ENCODE measurements at places on chromosomes 7 and 10. TPM values are rescaled to one million over a fixed set of nuclear protein-coding genes. Genes with fewer than 3 reads are reported as not detected.

ACSM6 gene
- total RNA-seq = not detected

CTNNA3 gene
- not detected for total RNA-seq

GPER1 gene
- total RNA-seq = 2.5 TPM

TEX47 gene
- not detected for total RNA-seq

CREM gene
- total RNA-seq = 53.2 TPM

BTBD16 gene
- total RNA-seq = 0.88 TPM

MET gene
- 254 TPM for total RNA-seq

COL28A1 gene
- total RNA-seq = 0.84 TPM

PNLIPRP1 gene
- not detected for total RNA-seq

ATG9B gene
- 0.68 TPM for total RNA-seq

PRPS1L1 gene
- not detected for total RNA-seq

RBP4 gene
- total RNA-seq = not detected

CTAGE6 gene
- total RNA-seq = not detected

AOAH gene
- total RNA-seq = 4.8 TPM

- DNase-seq = no peak
Observed at GRCh38 chr7:144474800-144475615, 71.5 kb upstream of the NOBOX start.

- no peak for DNase-seq
Observed at GRCh38 chr10:93596539-93596938, 4.5 kb downstream of the RBP4 start.

DNA sequence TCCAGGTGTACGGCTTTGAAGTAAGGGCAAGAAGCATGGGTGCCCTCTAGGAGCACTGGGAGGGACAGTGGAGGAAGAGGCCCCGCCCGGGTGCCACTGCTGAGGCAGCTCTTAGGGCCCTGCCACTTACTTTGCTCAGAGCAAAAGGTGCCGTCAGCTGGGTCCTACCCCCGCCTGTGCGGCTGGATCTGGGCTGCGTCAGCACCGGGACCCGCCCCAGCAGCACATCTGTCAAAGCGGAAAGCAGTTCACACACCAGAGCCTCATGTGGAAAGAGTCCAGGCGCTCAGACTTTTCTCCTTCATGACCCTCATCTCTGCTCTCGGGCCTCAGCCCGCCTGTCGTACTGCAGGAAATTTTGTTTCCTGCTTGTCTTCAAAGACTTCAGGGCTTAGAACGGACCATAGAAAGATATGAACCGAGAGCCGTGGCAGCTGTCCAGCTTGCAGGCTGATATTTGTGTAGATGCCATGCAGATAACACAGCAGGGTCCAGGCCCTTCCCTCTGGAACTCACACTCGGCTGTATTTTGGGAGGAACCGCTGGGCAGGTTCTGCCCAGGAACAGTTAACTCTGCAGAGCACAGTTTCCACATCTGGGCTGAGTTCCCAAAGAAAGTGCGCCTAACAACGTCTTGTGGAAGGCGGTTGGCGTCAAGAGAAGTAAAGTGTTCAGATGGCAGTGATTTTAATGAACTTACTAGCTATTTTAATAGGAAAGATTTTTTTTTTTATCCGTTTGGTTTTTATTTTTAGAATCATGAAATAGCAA is 44.3 kb upstream of the PRKAR1B start:
- peak; percentile 93 for DNase-seq

DNA sequence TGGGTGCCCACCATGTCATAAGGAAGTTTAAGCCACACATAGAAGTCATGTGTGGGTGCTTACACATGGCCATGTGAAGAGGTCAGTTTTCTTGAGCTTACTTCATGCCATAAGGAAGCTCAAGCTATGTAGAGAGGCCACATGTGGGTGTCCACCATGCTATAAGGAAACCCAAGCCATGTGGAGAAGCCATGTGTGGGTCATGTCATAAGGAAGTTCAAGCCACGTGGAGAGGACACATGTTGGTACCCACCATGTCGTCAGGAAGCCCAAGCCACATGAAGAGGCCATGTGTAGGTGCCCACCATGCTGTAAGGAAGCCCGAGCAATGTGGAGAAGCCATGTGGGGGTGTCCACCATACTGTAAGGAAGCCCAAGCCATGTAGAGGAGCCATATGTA is 1089.2 kb upstream of the AUTS2 start:
- DNase-seq = no peak

DNA sequence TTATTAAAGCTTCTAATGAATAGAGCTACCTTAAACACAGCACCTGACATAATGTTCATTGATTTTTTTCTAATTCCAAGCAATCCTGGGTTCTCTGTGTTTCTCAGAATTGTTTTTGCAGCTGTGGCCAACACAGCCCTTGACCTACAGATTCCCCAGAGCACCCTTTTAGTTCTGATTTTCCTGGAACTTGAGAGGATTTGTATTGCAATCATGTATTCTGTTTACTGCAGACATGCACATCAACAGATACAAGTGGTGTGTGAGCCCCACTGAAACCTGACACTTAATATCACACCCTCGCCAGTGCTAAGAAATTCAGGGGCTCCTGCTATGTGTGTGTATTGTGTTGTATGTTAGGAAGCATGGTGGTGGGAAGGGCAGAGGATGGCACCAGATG is 344.2 kb upstream of the POM121L12 start:
- no peak for DNase-seq

DNA sequence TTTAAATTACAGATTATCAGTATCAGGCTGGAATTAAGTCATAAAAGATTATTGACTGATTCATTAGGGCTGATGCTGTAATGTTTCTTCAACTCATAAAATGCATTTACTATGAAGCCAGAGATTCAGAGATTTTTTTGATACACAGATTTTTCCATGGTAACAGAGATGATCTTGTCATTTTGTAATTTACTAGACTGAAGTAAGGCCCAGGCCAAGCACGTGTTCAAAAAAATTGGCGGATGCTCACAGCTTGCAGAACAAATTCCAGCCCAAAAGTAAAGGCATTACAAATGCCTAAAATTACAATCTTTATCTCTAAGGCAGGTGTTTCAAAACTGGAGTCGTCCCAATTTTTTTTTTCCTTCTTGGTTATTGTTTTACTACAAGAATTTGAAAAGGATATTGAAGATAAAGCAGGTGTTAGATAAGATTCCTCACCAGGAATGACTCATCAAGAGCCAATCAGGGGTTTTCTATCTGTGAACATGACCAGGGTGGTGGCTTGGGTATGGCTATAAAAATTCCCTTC is 78.4 kb upstream of the MEOX2 start:
- DNase-seq = peak; percentile 11

- DNase-seq = no peak
Observed at GRCh38 chr7:67654642-67655041, 658.0 kb downstream of the TYW1 start.

DNA sequence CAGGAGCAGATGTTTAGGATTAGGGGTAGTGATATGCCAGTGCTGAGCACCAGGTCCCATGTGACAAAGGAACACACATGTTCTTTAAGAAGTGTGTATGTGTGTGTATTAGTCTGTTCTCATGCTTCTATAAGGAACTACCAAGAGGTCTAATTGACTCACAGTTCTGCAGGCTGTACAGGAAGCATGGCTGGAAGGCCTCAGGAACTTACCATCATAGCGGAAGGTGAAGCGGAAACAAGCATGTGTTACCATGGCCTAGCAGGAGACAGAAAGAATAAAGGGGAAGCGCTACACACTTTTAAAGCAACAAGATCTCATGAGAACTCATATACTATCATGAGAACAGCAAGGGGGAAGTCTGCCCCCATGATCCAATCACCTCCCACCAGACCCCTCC is 22.8 kb upstream of the PDZD8 start:
- DNase-seq = no peak

GRCh38 chr7:15662451-15662850 is 24.0 kb downstream of the MEOX2 start:
- no peak for DNase-seq

DNA sequence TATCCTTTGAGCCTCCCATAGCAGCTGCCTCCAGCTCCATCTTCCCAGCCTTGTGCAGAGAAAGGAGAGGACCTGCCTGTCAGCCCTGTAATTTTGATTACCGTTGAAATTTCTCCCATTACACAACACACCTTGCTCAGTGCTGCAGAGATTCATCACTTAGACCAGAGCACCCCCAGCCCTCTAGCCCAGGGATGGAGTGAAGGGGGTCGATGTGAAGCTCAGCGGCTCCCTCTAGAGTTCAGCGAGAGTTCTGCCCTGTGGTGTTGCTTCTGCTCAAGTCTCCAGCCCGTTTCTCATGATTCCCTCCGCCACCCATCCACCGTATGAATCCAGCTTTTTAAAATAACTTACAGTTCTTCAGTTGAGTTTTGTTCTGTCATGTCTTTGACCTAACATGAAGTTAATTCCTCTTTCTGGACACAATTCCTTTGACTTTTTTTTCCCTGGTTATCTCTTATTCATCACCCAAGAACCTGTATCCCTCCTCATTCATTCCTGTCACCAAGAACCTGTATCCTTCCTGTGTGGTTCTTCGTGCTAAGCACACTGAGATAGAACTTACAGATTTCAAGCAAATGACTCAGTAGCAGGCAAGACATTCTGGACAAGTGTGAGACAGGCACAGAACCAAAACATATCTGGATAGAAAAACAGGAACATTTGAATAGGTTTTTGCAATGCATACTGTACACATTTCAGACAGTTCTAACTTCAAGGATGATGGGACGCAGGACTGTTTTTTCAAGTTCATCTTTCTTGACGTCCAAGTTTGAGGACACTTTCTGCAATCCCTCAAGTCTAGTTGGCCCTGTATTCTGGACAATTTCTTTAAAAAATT is 35.0 kb upstream of the ZNF32 start:
- no peak for DNase-seq

- no peak for DNase-seq
Observed at GRCh38 chr7:105164751-105165150, 150.7 kb downstream of the KMT2E start.

GRCh38 chr10:92573091-92573797 is 649 bp downstream of the IDE start:
- no peak for DNase-seq

DNA sequence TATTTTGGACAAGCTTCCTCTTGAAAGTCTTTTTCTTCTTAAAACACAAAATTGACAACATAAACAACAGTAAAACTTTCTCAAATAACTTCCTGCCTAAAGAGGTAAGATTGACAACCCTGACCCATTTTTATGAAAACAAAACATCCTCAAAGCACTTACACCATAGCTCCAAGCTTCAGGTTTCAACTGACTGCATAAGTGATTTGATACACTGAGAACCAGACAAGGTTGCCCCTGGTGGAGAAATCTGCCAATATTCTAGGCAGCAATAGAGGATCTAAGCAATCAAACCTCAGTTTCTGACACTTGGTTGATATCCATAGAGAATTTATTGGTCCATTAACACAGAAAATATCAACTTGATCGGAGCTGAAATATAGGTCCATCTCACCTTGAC is 147.8 kb downstream of the ELAPOR2 start:
- DNase-seq = no peak

DNA sequence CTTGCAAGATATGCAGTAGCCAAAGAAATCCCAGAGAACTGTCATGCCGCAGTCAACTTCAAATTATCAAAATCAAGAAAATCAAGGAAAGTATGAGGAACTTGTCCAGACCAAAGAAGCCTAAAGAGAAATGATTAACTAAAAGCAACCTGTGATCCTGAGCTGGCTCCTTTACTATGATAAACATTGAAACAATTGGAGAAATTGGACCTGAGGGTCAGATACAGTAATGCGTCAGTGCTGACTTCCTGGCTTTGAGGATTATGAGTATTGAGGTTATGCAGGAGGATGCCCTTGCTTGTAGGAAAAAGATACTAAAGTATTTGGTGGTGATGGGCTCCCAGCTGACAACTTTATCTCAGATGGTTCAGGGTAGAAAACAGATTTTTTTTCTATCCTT is 324.7 kb upstream of the AKR1E2 start:
- DNase-seq = peak; percentile 74

DNA sequence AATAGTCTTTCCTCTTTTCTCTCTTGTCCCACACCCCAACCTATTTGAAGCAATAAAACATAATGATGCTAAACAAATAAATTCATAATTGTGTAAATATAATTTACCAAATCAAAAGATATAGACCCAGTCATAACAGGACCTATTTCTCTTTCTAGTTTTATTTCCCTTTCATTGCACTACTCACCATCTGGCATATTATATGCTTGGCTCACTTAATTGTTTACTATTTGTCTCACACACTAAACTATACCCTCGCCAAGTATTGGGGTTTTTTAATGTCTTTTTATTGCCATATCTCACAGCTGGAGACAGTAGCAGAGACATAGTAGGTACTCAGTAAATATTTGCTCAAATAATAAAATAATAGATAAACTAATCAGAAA is 597.5 kb upstream of the PCDH15 start:
- no peak for DNase-seq

- DNase-seq = no peak
Observed at GRCh38 chr10:80075781-80076180, 2.7 kb upstream of the TMEM254 start.

DNA sequence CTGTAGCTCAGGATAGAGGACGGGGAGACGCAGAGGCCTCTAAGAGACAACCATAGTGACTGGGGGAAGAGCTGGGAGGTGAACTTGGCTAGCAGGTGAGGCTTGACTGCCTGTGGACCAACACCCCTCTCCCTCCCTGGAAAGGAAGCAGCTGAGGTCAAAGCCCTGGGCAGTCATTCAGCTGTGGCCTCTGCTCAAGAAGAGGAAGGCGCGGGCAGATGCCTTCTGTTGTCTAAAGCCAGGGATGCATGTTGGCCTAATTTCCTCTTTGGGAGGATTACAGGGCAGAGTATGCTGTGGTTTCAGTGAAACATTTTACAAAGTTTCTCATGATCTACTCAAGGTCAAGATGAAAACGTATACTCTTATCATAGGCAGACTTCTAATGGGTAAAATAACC is 327.1 kb downstream of the PRPF18 start:
- DNase-seq = peak; percentile 73

DNA sequence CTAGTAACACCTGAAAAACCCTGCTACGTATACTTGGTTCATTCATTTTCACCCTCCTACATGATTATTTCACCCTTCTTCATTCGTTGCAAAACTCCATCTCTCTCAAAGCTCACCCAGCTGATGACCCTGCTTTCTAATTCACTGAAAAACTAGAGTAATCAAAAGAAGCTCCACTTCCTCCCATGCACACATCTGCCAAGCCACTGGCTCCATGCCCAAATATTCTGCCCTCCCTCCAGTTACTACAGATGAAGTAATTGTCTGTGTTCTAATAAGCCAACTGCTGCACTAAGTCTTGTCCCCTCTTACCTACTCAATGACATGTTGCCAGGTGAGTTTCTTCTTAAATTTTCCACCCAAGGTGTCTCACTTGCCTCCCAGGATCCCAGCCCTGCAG is 96.9 kb upstream of the CCDC71L start:
- DNase-seq = no peak

GRCh38 chr7:39406467-39406866 is 159.7 kb upstream of the YAE1 start:
- peak; percentile 23 for DNase-seq

DNA sequence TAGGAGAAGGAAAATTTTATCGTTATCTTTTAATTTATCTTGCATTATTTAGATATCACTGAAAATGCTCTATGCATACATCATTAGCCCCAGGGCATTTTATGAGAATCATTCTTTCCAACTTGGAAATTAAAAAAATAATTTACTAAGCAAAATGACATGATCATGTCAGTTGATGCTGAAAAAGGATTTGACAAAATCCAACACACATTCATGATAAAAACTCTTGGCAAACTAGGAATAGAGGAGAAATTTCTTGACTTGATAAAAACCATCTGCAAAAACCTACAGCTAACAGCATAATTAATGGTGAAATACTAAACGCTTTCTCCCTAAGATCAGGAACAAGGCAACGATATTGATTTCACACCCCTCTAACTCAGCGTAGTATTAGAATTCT is 40.2 kb upstream of the RSU1 start:
- DNase-seq = no peak

Data from Caki2 (cell line).